Bone marrow (tissue), 2 donors: ENCODE measurements at places on chromosomes 4 and X.

GRCh38 chr4:20015636-20016224 is 236.0 kb upstream of the SLIT2 start:
- DNase-seq = no peak

DNA sequence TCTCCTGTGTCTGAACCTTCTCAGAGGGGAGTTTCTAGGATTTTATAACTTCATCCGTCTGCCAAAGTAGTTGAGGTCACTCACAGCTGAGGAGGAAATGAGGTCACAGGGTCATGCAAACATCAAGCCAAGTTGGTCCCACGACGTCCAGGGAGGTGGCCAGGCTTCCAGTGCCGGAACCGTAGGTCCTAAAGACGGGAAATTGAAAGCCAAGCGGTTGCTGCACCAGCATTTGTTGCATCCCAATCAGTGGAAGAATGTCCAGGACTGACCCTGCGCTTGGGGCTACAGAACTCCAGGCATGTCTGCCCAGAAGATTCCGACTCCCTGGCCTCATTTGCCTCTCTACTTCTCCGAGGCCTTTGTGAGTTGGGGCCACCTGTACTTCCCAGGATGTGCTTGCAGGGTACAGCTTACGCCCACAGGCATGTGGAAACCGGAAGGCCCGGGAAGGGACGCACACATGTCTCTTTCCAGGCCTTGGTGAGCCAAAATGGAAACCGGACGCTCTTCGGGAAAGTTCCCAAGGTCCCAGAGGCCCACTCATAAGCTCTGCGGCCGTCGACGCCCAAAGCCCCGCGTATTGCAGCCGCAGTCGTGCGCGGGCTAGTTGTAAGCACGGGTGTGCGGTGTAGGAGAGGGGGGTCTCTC is 9.3 kb downstream of the PRDM8 start:
- DNase-seq = no peak

- DNase-seq = no peak
Observed at GRCh38 chr4:89285745-89286144, 21.9 kb downstream of the GPRIN3 start.

- DNase-seq = no peak
Observed at GRCh38 chr4:80386281-80386886, 50.9 kb downstream of the CFAP299 start.

DNA sequence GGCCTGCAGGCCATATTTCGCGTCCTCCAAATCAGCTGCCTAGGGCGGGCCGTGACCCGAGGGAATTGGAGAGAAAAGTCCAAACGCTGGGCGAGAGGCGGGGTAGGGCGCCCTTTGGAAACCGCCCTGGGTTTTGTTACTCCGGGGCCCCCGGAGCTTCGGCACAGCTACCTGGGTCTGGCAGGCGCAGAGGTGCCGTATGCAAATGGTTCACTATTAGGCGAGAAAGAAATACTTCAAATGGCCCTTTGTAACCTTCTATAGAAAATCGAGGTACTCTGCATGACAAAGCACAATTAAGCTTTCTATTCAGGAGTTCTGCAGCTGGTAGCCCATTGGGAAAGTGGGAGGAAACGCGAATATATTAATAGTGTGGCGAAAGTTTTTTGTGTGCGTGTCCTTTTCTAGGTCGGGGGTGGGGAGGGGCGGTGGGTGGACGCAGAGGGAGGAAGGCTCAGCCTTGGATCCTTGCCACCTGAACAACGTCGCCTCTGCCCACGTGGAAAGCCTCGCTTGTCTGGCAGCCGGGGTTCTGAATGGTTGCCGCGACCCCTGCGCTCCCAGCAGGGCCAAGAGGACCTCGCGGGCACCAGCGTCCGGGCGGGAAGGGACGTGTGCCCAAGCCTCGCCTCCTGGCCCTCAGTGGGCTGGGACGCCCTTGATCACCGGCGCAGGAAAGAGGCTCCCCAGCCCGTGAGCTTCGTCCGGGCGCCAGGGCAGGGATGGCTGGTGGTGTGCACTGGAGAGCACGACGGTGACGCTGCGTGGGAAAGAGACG is 9.5 kb downstream of the GSX2 start:
- DNase-seq = no peak

- DNase-seq = no peak
Observed at GRCh38 chr4:72076562-72076961, 44.8 kb downstream of the NPFFR2 start.

DNA sequence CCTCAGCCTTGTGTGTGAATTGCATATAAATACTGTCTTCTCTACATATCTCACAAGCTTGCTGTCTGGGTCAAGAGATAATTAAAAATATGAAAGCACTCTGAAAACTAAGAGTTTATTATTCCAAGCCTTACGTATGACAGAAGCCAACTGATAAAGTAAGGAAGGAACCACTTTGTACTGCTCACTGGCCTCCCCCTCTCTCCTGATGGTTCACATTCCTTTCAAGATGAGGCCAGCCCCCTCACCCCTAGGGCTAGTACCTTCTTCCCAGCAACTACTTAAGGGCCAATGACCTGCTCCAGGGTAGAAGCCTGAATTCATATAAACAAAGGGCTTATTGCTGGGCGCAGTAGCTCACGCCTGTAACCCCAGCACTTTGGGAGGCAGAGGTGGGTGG is 5.4 kb upstream of the SOWAHD start:
- no peak for DNase-seq

- DNase-seq = no peak
Observed at GRCh38 chr4:100034023-100034664, 84.1 kb upstream of the H2AZ1 start.
